ENCODE measurements at places on chromosomes 5 and 9.
A peak's percentile ranks its signal among the peaks of the same experiment; 100 is the strongest.

DNA sequence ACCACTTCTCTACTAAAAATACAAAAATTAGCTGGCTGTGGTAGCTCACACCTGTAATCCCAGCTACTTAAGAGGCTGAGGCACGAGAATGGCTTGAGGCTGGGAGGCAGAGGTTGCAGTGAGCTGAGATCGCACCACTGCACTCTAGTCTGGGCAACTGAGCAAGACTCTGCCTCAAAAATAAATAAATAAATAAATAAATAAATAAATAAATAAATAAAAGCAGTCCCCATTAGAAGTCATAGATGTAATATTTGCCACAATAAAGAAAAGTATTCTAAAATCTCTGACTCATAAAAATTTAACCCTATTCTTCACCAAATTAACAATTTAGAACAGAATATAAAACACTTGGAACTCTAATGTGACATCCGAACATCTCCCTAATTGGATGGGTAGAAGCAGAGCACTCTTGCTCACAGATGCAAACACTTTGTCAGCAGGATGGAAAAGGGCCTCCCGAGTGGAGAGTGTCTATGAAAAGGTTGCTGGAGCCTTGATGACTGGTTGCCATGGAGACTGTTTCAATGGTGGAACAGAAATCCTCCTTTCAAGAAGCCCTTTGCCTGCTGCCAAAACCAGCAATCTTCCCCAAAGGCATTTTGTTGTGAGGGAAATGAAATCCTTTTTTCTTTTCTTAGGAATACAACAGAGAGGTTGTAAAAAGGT lies 38.9 kb upstream of the TRAF1 start:
- DNase-seq, result peak; percentile 44

- DNase-seq, result no peak
Measured at GRCh38 chr9:95406121-95406520, 88.6 kb upstream of the FANCC start.

- peak; percentile 74 for DNase-seq
Measured at GRCh38 chr9:124258607-124259157, 933 bp downstream of the NEK6 start.

DNA sequence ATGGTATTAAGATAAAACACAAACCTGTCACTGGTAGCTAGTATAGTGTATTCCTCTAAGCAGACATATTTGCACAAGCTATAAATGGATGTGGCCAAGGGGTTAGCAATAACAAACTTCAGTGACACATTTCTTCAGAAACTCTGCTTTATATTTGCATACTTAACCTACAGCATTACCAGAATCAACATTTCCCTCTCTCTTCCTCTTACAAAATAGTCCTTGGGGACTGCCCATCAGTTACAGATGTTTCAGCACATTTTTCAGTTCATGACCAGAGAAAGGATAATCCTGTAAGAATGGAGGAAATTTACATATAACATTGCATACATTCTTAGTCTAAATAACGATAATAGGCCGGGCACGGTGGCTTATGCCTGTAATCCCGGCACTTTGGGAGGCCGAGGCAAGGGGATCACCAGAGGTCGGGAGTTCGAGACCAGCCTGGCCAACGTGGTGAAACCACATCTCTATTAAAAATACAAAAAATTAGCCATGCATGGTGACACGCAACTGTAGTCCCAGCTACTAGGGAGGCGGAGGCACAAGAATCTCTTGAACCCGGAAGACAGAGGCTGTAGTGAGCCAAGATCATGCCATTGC lies 25.3 kb upstream of the SLC1A1 start:
- DNase-seq, result no peak

DNA sequence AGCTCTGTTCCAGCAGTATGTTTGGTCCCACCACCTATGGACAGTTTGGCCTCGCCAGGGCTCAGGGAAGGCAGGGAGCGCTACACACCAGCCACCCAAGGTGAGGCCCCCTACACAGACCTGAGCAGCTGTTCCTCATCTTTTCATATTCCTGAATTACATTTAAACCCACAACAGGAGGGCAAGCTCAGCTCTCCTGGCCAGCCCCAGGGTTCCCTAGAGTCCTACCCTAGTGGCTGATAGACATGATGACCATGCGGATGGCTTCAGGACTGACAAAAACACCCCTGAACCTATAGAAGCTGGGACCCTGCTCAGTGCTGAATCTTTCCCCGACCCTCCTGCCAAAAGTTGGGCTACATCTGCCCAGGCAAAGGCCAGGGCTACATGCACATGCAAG lies 6.7 kb upstream of the FOXE1 start:
- no peak for DNase-seq

- no peak for DNase-seq
Measured at GRCh38 chr9:83233647-83234046, 170.7 kb upstream of the RASEF start.

GRCh38 chr5:111513131-111513520 lies 791 bp upstream of the STARD4 start:
- no peak for DNase-seq

DNA sequence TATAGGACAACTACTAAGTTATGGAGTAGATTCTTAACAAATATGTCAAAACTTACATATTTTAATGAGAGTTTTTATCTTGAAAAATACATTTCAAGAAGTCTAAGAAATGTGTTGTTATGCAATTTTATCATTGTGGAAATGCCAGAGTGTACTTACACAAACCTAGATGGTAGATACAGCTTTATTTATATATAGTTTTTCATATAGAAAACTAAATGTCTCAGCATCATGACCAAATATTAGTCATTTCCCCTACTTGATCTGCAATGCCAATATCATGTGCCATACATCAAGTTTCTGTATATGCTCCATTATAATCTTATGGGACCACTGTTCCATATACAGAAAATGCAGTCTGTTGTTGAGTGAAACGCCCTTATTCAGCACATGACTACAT lies 28.7 kb downstream of the CAST start:
- DNase-seq, result no peak

DNA sequence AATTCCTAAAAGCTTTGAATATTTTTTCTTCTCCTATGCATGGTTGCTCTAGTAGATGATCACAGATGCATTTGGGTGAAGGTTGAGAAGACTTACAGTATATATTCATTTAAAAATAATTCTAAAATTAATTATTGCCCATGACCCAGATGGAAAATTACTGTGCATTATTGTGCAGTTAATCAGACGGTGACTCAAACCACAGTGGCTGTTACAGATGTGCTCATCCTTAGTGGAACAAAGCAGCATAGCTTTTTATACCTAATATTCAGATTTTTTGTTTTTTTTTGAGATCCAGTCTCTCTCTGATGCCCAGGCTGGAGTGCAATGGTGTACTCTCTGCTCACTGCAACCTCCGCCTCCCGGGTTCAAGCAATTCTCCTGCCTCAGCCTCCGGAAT lies 10.7 kb downstream of the OR2V1 start:
- no peak for DNase-seq

DNA sequence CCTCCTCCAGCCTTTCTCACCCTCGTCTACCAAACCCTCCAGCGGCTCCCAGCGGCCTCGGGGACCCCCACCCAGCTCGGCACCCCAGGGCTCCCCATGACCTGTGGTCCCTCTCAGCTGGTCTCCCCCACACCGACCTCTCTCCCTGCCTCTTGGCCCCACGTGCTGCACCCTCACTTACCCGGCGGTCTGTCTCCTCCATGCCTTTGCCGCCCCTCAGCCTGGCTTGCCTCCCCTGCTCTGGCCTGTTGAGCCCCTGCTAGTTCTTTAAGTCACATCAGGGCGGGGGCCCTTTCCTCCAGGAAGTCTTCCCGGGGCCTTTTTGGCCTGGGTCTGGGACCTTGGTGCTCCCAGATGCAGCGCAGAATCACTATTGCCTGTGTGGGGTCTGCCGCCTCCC lies 81.5 kb downstream of the LMX1B start:
- no peak for DNase-seq

- DNase-seq, result no peak
Measured at GRCh38 chr5:140214831-140215230, 39.8 kb downstream of the CYSTM1 start.

- peak; percentile 50 for DNase-seq
Measured at GRCh38 chr5:128213340-128213739, 129.8 kb downstream of the SLC12A2 start.

DNA sequence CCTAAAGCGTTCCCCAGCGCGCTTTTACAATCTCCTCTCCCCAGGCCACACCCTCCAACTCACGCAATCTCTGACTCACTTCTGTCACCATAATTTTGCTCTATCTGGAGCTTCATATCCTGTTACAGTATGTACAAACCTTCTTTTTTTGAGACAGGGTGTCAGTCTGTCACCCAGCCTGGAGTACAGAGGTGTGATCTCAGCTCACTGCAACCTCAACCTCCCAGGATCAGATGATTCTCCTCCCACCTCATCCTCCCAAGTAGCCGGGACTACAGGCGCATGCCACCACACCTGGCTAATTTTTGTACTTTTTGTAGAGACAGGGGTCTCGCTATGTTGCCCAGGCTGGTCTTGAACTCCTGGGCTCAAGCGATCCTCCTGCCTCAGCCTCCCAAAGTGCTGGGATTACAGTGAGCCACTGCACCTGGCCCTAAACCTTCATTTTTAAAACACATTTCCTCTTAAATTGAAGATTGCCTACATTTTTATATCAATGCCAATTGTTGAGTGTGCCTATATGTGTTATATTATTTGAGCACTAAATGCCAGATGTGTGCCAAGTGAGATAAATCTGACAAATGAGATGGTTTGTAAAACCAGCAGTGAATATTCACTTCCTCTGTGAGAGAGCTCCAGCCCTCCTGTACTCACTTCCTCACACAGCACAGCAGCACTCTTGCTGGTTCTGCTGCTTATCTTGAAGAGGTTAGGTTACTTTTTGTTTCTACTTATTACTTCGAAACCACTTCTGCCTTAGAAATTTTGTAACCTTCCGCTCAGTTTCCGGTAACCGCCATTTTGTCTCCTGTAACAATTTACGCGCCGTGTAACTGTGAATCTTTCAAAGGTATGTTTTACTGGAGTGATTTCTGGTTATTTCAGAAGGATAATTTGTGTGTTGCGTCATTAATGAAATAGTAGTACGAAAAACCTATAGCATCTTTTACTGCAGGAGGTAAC lies 57.9 kb downstream of the DOCK8 start:
- no peak for DNase-seq

DNA sequence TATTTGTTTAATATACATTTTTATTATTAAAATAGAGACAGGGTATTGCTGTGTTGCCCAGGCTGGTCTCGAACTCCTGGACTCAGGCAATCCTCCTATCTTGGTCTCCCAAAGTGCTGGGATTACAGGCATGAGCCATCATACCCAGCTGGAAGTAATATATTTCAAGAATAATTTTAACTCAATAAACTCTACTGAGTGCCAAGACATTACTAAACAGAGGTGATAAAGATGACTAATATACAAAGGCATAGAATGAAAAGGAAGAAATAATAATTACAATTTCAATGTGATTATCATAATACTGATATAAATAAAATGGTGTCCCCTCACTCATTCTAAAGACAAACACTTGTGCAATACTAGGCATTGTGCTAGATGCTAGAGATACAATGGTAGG lies 13.9 kb downstream of the GOLPH3 start:
- no peak for DNase-seq

- no peak for DNase-seq
Measured at GRCh38 chr5:179912386-179912785, 4.7 kb upstream of the TBC1D9B start.
